Neuronal stem cell (in vitro differentiated cells): ENCODE measurements at places on chromosomes 5 and 9.

DNA sequence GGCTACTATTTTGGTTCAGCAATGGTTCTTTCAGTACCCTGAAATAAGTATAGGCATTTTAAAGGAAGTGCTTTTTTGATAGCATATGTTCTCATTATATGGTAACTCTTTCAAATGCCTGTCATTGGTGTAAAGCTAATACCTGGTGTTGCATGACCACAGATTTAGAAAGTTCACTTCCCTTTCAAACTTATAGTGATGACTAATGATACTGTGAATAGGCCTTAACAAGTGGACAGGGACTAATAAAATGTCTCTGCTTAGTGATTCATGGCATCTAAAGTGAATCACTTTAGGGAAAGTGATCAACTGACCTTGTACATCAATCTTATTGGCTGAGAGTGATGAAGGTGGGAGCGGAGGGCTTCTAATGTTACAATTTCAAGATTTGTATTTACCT, 21.6 kb downstream of the MRPL22 start:
- DNase-seq: no peak

GRCh38 chr5:89929834-89930233, 479.7 kb downstream of the CETN3 start:
- DNase-seq: no peak

DNA sequence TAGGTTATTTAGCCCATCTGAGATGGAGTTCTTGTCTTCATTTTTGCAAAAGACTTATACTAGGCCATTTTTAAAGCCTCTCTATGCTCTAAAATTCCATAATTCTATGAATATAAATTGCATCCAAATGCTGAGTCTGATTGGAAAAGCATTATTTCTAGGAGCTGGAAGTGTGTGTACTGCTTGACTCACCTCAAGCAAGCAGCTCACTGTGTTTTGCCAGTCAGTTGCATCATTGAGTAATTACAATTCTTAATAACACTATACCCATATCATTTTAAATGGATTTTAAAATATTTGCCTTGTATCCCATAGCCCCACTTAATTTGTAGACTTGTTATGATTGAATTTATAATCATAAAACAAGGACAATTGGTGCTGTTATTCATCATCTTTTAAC, 161.0 kb downstream of the PAM start:
- no peak for DNase-seq

- DNase-seq: no peak
These were observed 44.9 kb upstream of the LIFR start for GRCh38 chr5:38601133-38601862.

DNA sequence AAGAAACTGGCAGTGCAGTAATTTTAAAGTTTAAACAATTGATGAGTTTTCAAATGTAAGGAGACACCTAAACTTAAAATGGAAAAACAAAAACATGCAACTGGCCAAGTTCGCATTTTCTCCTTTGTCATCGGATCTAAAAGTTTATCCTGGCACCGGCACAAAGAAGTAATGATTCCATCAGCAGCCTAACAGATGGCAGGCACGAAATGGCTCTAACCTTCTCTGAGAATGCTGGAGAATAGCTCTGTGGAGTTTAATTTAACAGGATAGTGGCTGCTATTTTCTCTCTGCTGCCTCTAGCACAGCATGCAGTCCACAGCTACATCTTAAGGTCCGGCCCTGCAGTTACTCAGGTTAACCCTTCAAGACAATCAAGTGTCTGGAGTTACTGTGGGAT, 82.2 kb downstream of the PRELID2 start:
- DNase-seq: no peak

DNA sequence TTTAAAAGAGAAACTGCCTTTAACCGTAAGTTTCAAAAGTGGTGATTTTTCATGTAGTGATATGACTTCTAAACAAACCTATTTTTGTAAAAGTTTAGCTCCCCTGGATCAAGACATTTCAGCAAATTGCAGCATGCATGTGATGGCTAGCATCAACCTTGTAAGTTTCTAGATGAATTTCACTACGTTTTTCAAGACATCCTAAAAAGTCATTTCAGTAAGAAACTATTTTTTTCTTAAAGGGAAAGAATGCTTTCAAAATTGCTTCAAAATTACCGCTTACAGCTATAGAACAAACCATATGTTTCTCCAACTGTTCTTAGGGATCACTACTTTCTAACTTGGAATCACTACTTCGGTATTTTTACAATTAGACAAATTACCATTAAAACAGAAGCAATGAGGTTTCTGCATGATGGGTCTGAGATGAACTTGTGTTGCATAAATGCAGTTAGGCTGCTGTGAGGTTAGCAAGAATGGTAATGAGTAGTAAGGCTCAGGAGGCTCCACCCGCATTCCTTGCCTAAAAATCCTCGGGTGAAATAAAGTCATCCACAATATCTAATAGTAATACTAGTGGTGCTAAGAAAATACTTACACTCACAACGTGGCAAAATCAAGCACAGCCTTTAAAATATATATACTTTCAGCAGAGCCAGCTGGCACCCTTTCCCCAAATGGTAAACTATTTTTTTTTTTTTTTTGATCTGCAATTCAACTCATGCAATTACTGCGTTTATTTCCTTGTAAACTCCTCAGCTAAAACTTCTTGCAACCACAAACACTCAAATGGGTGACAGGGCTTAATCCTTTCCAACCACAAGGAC, 53.8 kb downstream of the CDC14B start:
- DNase-seq: no peak

- no peak for DNase-seq
These were observed 16.1 kb downstream of the SV2C start for GRCh38 chr5:76099286-76099702.

DNA sequence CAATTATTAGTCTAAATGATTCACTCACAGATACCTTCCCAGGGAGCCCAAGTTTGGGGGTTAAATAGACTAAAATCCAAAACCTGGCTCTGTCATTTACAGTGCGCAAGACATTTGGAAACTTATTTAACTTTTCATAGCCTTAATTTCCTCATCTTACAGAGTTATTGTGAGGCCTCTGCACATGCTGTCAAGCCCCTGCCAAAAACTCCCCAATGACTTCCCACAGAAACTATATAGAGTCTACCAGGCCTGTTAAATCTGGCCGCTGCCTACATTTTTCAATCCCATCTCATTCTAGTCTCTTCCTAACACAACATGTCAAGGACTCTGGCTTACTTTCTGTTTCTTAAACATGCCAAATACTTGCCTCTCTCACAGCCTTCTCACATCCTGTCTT, 412.5 kb downstream of the ELAVL2 start:
- no peak for DNase-seq

GRCh38 chr5:174490728-174491127, 233.7 kb upstream of the MSX2 start:
- DNase-seq: no peak

GRCh38 chr5:6812091-6812490, 98.9 kb downstream of the TENT4A start:
- DNase-seq: no peak

DNA sequence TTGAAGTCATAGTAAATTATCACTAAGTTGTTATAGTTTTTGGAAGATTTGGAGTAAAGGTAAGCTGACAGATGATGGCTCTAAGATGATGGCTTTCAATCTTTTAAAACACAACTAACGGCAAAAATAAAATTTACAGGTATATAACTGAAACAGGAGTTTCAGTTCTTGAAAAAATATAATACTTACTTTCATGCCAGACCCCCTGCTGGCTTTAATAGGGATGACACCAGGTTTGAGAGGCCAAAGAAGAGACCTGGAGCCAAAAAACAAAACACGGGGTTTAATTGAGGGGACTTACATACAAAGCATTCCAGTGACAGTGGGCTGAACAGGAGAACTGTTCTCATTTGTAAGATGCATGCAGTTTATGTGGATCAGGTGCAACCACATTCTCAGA, 301.7 kb upstream of the PCSK5 start:
- DNase-seq: no peak

GRCh38 chr5:91214571-91214970, 168.5 kb downstream of the ARRDC3 start:
- DNase-seq: no peak

GRCh38 chr5:82327941-82328340, 49.8 kb upstream of the RPS23 start:
- DNase-seq: no peak

- no peak for DNase-seq
These were observed 69.3 kb upstream of the IL17B start for GRCh38 chr5:149448431-149448830.

- DNase-seq: no peak
These were observed 235.3 kb downstream of the GABRB2 start for GRCh38 chr5:161311146-161311708.

GRCh38 chr9:105296877-105297287, 52.4 kb downstream of the SLC44A1 start:
- peak; percentile 20 for DNase-seq

- no peak for DNase-seq
These were observed 151.5 kb upstream of the PITX1 start for GRCh38 chr5:135185481-135186065.

GRCh38 chr5:23840083-23840482, 332.7 kb downstream of the PRDM9 start:
- DNase-seq: no peak

DNA sequence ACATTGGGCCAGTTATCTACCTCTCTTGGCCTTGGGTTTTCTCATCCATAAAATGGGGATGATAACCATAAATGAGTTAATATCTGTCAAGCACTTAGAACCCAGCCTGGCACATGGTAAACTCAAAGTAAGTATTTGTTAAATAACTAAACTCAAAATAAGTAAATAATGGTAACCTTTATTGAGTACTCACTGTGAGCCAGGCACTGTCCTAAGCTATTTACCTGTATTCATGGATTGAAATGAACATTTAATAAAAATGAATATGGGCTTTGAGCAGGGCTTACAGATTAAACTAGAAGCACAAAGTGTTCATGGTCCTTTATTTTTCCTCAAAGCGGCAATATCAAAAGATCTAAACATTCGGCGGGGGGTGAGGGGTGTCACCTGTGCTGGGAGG, 16.7 kb downstream of the CORO2A start:
- no peak for DNase-seq

DNA sequence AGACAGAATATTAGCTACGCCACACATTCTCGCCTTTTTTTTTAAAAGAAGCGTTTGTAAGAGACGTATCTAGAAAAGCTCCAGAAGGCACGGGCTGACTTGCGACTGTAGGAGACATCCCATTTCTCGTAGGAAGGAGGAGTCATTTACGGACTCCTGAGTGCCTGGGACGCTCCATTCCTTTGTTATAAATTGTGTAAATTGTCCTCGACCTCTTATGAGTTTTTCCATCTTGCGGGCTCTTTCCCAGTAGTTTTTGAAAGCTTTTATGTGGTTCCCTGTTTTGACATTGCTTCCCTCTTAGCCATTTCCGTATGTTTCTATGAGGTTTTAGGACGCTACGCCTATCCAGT, 1.0 kb downstream of the RABL6 start:
- no peak for DNase-seq

- peak; percentile 53 for DNase-seq
These were observed 94.0 kb downstream of the ACTL7B start for GRCh38 chr9:108761655-108762347.

DNA sequence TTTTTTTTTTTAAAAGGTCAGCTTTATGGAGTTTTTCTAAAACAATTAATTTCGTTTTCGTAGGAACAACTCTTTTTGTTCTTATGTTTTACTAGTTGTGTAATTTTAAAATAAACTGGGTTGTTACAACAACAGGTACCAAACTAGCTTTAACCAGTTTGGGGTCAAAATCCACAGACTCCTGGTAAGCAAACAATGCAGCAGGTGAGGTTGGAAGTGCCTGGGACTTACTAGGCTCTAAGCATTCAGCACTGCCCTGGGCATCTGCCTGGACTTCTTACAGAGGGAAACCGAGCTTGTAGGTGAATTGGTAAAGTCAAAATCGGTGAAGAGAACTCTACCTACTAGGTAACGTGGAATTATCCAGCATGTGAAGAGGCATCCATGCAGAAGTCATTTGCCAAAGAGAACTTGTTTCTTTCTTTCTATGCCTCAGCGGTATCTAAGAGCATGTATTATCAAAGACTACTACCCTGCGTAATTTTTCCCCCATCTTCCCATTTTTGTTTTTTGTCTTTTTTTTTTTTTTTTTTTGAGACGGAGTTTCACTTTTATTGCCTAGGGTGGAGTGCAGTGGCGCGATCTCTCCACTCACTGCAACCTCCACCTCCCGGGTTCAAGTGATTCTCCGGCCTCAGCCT, 145.4 kb downstream of the KCTD16 start:
- no peak for DNase-seq

DNA sequence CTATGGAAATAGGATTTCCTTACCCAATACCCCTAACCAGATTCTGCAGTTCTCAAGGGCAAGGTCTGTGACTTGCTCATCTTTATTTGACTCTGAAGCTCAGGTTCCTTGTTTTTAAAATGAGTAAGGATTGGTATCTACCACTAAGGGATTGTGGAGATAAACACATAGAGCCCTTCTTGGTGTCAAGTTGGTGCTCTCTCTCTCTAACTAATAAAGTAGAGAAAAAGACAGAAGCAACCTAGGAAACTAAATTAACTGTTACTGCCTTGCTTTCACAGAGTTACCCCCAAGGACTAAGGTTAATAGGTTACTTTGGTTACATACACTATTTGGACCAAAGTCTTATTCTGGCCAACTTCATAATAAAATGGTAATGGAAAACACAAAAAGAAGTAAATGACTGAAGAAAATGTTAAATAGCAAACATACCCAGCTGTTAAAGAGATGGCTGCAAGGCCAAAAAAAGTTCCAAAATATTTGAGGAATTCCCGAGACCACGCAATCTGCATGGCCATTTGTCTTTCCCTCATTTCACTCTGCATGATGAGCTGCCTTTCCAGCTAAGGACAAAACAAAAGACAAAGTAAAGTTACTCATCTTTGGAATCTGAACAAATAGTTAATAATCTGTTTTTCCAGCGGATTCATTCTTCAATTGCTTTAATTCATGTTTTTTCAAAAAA, 21.8 kb upstream of the RLN1 start:
- no peak for DNase-seq

- DNase-seq: no peak
These were observed 37.4 kb downstream of the WWC1 start for GRCh38 chr5:168328814-168329213.

DNA sequence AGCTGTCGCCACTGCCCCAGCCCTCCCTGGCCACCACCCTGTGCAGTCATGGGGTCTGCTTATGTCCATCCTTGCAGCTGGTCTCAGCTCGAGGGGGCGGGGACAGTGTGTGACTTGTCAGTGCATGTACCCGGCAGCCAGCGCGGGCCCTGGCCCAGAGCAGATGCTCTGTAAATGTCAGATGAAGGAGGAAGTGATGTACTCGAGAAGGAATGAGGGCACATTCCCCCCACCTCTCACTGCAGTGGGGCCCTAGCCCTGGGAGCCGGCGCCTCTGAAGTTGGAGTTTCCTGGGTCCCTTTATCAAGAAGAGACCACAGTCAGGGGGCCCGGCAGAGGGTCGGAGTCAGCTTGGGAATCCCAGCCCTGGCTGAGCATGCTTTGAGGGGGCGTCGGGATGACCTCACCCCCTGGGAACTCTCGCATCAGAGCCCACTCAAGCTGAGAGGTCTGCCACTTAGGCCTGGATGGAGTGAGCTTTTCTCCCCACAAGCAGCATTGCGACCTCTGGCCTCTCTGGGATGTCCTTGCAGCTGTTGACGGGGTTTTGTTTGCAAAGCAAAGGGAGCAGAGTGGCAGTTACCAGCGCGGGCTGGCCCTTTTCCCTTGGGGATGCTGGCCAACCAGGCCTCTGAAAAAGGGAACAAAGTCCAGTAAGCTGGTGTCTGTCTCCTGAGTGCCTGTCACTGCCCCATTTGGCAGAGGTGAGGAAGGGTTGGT, 19.0 kb downstream of the NEURL1B start:
- peak; percentile 67 for DNase-seq

GRCh38 chr9:95099321-95100070, 218.0 kb downstream of the FANCC start:
- DNase-seq: no peak
